Activated T-helper 17 cell treated with anti-CD3 and anti-CD28 coated beads, Interleukin-2, amount 50 U/mL, for 72 hours (primary cell): ENCODE measurements at places on chromosomes 5 and 9.
A peak's percentile ranks its signal among the peaks of the same experiment; 100 is the strongest.

DNA sequence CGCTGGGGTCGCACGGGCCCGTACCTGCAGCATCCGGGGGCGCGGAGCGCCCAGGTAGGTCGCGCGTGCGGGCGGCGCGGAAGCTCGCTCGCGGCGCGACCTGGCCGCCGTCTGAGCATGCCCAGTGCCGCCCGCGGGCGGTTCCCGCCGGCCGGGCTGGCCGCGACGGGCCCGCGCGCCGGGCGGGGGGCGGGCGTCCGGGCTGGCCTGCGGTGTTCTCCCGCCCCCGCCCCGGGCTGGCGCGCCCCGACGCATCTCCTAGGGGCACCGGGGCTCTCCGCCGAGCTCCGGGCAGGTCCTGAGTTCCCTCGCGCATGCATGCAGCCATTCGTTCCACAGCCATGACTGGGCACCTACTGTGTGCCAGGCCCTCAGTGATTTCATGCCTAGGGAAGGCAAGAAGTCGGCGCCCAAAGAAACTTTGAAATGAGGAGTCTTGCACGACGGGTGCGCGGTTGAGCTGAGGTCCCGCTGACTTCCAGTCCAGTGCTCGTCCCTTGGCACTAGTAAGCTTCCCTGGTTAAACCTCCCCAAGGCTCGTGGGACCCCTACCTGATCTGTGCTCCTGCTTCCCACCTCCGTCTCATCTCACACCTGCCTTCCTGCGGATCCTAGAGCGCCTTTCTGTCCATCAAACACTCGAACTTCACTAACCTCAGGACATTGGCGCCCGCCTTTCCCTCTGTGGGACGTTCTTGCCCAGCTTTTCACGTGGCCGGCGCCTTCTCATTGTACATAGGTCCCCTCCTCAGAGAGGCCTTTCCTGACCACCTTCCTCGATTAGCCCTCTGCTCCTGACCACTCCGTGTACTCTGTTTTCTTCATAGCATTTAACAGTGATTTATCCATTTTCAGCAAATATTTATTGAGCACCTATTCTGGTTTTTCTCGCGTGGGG lies at the start of gene PTPN3:
PTPN3 (minus strand) TSS at position 113 of the 898 bp plus-strand sequence. CDS start 34,873 bp downstream, outside the sequence.
- peak within 1 kb of the TSS; percentile 15 for H3K4me3 ChIP-seq
- H3K36me3 ChIP-seq = no peaks in the 10 kb centered on the region
- ATAC-seq = no peak
- no peaks in the 10 kb centered on the region for H3K4me1 ChIP-seq
- H3K27me3 ChIP-seq = peaks cover 50% of the 10 kb centered on the region

DNA sequence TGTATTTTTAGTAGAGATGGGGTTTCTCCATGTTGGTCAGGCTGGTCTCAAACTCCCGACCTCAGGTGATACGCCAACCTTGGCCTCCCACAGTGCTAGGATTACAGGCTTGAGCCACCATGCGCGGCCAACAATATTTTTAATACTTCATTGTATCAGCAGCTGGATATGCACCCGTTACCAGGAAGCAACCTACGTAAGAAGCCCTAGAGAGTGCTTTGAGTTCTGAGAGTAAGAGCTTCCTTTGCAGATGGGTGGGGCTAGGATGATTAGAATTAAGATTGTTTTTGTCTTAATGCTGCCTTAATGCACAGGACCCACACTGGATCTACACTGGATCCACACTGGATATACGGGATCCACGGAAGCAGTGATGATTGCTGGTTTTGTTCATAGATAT lies 123.9 kb upstream of the ABCA1 start:
- H3K27ac ChIP-seq = peak overlapping the region; percentile 83
- H3K27me3 ChIP-seq = no peaks in the 10 kb centered on the region
- ATAC-seq = peak; percentile 42

- no peak overlapping the region for H3K27ac ChIP-seq
- H3K27me3 ChIP-seq = peaks cover 43% of the 10 kb centered on the region
- H3K4me3 ChIP-seq = no peak overlapping the region
- ATAC-seq = no peak
- H3K36me3 ChIP-seq = no peaks in the 10 kb centered on the region
Observed at GRCh38 chr9:98479967-98480847, 224.8 kb upstream of the TBC1D2 start.

DNA sequence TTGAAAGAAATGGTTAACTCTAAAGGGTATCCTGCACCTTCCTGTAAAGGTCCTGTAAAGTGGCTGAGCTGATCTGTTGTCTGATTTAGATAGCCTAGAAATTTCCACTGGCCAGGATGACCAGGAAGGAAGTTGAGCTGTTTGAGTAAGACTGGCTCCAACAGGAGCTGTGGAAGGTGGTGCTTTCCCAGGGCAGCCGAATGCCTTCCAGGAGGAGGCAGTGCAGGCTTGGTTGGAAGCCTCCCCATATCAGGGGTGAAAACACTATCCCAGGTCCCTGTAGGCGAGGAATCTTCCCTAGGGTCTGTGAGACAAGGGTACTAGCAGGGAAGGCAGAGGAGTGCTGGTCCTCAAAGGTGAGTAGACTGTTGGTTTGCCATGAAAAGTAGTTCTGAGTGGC lies 98.4 kb downstream of the LIX1 start:
- no peaks in the 10 kb centered on the region for H3K36me3 ChIP-seq
- H3K4me1 ChIP-seq = no peaks in the 10 kb centered on the region
- H3K27ac ChIP-seq = no peak overlapping the region
- peak; percentile 14 for ATAC-seq
- no peaks in the 10 kb centered on the region for H3K27me3 ChIP-seq

- peaks cover 79% of the 10 kb centered on the region for H3K27me3 ChIP-seq
- ATAC-seq = no peak
- no peak overlapping the region for H3K27ac ChIP-seq
Observed at GRCh38 chr5:173243831-173244305, 8.9 kb upstream of the NKX2-5 start.

- no peak overlapping the region for H3K27ac ChIP-seq
- no peak for ATAC-seq
- H3K4me3 ChIP-seq = no peak overlapping the region
- no peaks in the 10 kb centered on the region for H3K27me3 ChIP-seq
Observed at GRCh38 chr9:95101326-95101725, 216.2 kb downstream of the FANCC start.

- H3K27ac ChIP-seq = no peak overlapping the region
- no peak for ATAC-seq
- peaks cover 17% of the 10 kb centered on the region for H3K4me1 ChIP-seq
- no peaks in the 10 kb centered on the region for H3K27me3 ChIP-seq
- peaks cover 69% of the 10 kb centered on the region for H3K36me3 ChIP-seq
Observed at GRCh38 chr5:67066815-67067214, 129.8 kb downstream of the CD180 start.

- H3K4me3 ChIP-seq = no peak overlapping the region
- H3K27me3 ChIP-seq = peaks cover 15% of the 10 kb centered on the region
- H3K4me1 ChIP-seq = no peaks in the 10 kb centered on the region
- H3K36me3 ChIP-seq = no peaks in the 10 kb centered on the region
- no peak overlapping the region for H3K27ac ChIP-seq
Observed at GRCh38 chr9:131019388-131020239, 10.6 kb downstream of the LAMC3 start.

GRCh38 chr9:28747351-28747985 lies 1174.2 kb upstream of the C9orf72 start:
- H3K27me3 ChIP-seq = no peaks in the 10 kb centered on the region
- ATAC-seq = no peak
- H3K27ac ChIP-seq = no peak overlapping the region
- no peak overlapping the region for H3K4me3 ChIP-seq

DNA sequence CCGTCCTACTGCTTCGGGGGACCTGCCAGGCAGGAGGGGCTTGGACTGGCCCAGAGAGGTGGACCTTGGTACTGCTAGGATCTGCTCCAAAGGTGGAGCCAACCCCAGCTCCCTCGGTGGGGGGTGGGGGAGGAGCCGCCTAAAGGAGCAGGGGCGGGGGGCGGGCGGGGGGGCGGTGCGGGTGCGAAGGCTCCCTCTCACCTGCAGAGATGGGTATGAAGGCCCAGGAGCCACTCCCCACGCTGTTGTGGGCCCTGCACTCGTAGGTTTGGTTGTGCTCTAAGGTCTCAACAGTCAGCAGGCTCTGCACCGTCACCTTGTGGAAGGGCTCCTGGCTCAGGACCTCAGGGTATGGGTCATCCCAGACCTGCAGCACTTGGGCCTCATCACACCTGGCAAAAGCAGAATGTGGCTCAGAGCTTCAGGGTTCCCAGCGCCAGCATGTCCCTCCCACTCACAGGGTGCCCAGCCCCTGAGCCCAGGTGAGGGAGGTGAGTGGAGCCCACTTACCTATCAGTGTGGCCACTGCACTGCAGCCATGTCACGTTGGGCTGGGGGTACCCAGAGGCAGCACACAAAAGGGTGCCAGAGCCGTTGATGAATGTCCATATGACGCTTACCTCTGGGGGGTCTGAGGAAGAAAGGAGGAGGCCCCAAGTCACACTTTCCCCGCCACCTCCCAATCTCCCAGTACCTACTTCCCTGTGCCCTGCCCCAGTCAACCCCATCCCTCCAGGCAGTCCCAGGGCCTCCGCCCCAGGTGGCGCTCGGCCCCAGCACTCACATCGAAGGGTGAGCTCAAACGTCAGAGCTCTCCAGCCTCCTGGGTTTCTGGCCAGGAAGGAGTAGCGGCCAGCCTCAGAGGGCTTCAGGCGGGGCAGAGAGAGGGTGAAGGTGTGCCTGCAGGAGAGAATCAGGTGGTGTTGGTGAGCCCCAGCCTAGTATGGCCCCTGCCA lies 16.4 kb downstream of the CSF1R start:
- no peak overlapping the region for H3K27ac ChIP-seq
- H3K36me3 ChIP-seq = no peaks in the 10 kb centered on the region
- H3K4me3 ChIP-seq = no peak overlapping the region
- H3K27me3 ChIP-seq = no peaks in the 10 kb centered on the region
- H3K4me1 ChIP-seq = peaks cover 6% of the 10 kb centered on the region

GRCh38 chr5:86596476-86596875 lies 21.3 kb upstream of the COX7C start:
- H3K4me1 ChIP-seq = no peaks in the 10 kb centered on the region
- H3K36me3 ChIP-seq = no peaks in the 10 kb centered on the region
- ATAC-seq = no peak
- peaks cover 25% of the 10 kb centered on the region for H3K27me3 ChIP-seq

- no peak overlapping the region for H3K4me3 ChIP-seq
- H3K4me1 ChIP-seq = no peaks in the 10 kb centered on the region
- H3K27me3 ChIP-seq = no peaks in the 10 kb centered on the region
- no peak for ATAC-seq
Observed at GRCh38 chr5:161414896-161415295, 131.6 kb downstream of the GABRB2 start.

DNA sequence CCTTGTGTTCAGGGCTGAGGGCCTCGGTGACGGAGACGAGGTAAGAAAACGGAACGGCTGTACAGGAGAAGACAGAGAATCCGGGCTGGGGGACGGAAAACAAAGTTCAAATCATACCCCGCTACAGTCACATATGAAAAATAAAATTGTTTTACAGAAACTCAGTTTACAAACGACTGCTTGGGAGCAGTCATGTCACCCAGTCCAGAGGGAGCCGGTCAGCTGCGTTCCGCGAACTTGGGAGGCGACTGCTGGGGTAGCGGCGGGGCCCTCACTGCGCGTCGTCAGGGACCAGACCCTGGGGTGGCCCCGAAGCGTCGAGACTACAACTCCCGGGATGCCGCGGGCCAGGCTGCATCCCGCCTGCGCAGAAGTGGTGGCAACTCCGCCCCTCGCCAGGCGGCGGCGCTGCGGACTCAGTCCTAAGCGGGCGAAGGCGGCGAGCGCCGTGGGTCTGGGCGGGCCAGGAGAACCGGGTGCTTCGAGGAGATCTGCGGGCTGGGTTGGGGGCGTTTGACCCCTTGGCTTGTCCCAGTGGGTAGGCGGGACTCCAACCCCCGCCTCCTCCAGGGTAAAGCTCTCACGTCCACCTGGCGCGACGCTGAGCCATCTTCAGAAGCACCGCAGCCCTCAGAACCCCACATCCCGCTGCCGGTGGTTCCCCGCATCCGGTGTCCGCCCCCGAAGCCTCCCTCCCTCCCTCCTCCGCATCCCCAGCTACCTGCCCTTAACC lies 4.0 kb downstream of the SIT1 start:
- peak; percentile 85 for ATAC-seq
- H3K36me3 ChIP-seq = peaks cover 51% of the 10 kb centered on the region
- H3K4me1 ChIP-seq = peaks cover 28% of the 10 kb centered on the region
- no peaks in the 10 kb centered on the region for H3K27me3 ChIP-seq
- H3K4me3 ChIP-seq = peak overlapping the region; percentile 90
- H3K27ac ChIP-seq = peak overlapping the region; percentile 94

GRCh38 chr9:133506653-133507038 lies 18.1 kb downstream of the MYMK start:
- no peak overlapping the region for H3K4me3 ChIP-seq
- ATAC-seq = no peak
- no peaks in the 10 kb centered on the region for H3K36me3 ChIP-seq
- no peak overlapping the region for H3K27ac ChIP-seq
- peaks cover 5% of the 10 kb centered on the region for H3K4me1 ChIP-seq
- H3K27me3 ChIP-seq = peaks cover 11% of the 10 kb centered on the region

DNA sequence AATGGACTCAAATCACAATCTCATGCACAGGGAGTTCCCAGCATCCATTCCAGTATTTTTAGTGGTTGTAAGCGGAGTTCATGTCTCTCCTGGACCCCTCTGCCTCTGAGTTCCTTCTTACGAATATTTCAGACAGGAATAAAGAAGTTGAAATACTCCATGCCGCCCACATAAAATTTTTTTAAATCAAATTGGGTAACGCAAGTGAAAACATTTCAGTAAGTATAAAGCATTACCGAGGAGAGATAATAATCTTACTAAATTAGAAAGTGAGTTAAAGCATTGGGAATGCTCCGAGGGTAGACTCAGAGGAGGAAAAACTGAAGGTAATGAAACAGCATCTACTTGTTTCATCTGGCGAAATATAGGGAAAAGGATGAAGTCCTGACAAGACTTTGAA lies 317.6 kb downstream of the ARRDC3 start:
- H3K4me3 ChIP-seq = no peak overlapping the region
- no peaks in the 10 kb centered on the region for H3K4me1 ChIP-seq
- no peak overlapping the region for H3K27ac ChIP-seq
- ATAC-seq = no peak
- H3K27me3 ChIP-seq = peaks cover 23% of the 10 kb centered on the region
- no peaks in the 10 kb centered on the region for H3K36me3 ChIP-seq

GRCh38 chr5:177462021-177462670 lies 11.3 kb downstream of the DBN1 start:
- ATAC-seq = no peak
- H3K4me1 ChIP-seq = peaks cover 5% of the 10 kb centered on the region
- H3K4me3 ChIP-seq = peak overlapping the region; percentile 33
- no peaks in the 10 kb centered on the region for H3K27me3 ChIP-seq
- no peaks in the 10 kb centered on the region for H3K36me3 ChIP-seq
- no peak overlapping the region for H3K27ac ChIP-seq
